Left forelimb (tissue), 1 donor: ENCODE measurements at places on chromosomes 4 and X.

GRCh38 chrX:78321809-78322208 lies 5.6 kb downstream of the CYSLTR1 start:
- no peak for DNase-seq

DNA sequence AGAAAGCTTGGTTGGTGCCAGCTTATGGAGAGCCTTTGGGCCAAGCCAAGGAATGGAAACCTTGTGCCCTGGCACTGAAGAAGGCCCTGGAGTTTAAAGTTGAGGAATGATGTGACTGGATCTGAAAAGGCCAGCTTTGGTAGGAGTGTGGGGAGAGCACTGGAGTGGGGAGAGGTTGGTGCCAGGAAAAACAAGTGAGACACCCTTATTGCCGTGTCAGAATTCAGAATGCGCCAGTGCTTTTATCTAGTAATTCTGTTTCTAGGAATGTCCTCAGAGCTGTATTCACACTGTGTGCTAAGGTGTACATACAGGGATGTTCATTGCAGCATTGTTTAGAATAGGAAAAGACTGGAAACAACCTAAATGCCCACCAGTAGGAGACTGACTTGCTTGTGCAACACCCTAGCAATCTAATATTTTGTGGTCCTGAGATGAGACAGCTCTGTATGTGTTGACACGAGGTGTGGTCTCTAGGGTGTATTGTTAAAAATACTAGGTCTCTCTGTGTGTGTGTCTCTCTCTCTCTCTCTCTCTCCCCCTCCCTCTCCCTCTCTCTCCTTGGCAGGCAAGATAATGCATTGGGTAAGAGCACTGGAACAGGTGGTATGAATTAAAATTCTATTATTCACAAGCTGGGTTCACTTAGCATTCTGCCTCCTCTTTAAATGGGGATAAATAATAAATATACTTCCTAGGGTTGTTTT lies 107.8 kb downstream of the GATB start:
- DNase-seq = no peak

- no peak for DNase-seq
Measured at GRCh38 chr4:53119680-53120079, 246.2 kb downstream of the SCFD2 start.

GRCh38 chrX:41085512-41085877 lies 250 bp downstream of the USP9X start:
- peak; percentile 70 for DNase-seq

DNA sequence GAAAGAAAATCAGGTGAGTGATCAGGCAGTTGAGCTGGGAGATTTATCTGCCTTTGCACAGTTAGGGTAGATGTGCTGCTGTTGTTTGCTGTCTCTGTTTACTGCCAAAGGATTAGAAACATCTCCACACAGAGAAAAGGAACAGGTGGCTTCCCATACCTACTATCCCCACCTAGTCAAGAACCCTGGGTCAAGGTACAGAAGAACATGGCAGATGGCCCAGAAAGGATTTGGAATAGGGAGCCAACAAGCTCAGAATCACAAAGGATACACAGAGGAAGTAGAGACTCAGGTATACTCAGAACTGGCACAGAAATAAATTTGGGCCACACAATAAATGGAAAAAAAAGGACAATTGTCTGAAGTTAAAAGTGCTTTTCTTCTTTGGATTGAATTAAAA lies 64.3 kb downstream of the TIGD2 start:
- DNase-seq = no peak

DNA sequence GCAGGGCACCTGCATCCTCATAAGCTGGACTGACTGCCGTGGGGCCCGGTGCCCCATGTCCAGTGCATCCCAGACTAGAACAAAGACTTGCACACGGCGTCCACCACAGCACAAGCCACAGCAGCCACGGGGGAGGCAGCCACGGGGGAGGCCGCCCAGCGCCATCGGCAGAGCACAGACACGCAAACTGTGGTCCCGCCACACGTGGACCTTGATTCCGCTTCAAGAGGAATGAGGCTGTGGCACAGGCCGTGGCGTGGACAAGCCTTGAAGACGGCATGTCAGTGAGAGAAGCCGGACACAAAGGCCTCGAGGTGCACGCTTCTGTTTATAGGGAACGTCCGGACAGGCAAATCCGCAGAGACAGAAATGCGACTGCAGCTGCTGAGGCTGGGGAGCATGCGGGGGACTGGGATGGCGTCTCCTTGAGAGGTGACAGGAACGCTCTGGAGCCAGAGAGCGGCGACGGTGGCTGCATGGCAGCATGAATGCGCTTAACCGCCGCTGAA lies 10.1 kb upstream of the CPLX1 start:
- DNase-seq = no peak

GRCh38 chr4:109576462-109576861 lies 16.4 kb downstream of the MCUB start:
- no peak for DNase-seq

GRCh38 chrX:131067216-131067615 lies 9.1 kb downstream of the ARHGAP36 start:
- DNase-seq = no peak

- DNase-seq = no peak
Measured at GRCh38 chr4:52408471-52408870, 250.6 kb downstream of the USP46 start.

DNA sequence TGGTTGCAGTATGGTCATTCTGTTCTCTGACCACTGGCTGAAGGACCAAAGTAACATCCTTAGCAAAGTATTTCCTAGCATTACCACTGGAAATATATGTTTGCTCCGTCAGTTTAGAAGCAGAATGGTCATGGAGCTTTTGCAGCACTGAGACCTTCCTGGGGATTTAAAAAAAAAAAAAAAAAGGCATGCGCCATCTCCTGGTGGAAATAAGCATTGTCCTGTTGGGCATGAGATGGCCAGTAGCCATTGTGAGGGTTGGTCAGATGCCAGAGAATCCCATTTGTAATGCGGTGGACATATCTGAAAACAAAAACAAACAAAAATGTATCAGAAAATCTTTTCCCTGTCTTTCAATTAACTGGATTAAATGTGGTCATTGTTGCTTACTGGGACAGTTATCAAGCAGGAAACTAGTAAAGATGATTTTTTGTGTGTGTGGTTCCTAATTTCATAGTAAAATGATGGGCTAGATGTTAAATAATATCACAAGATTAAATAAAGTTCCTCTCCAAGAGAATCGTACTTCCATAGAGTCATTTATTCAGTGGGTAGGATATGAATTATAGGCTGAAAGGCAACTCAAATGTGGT lies 139.6 kb downstream of the SOWAHB start:
- no peak for DNase-seq

- peak; percentile 69 for DNase-seq
Measured at GRCh38 chrX:40096395-40097091, 1.2 kb downstream of the BCOR start.

GRCh38 chr4:102828497-102828808 lies 1.1 kb upstream of the UBE2D3 start:
- DNase-seq = no peak

GRCh38 chrX:105347373-105347772 lies 126.9 kb upstream of the TEX13A start:
- DNase-seq = no peak

DNA sequence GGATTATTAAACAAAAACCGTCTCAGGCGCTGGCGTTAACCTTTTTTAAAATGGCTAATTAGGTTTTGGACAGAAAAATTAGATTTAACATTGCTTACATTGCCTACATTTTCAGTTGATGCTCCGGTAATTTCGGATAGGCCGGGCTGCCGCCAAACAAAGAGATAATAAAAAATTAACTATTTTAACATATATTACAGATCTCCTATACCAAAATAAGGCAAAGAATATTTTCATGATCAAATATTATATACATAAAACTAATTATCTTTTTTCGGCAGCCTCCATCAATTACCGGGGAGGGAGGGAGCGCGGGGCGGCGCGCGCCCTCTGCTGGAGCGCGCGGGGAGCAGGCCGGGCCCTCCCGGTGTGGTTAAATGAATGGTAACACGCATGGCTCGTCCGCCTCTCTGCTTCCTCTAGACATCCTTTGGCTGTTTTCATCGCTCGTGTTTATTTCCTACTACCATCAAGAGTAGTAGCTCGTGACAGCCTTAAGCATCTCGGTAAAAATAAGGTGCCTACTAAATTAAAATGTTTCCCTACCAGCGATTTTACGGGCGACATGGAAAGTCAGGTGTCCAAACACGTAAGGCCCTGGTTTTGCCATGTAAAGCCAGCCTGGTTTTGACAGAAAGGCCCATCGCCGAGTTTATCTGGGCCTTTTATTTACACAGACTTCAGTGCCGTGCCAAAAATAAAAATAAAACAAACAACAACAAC lies 52.4 kb upstream of the TMEM33 start:
- no peak for DNase-seq

- no peak for DNase-seq
Measured at GRCh38 chr4:64497491-64497890, 88.2 kb upstream of the TECRL start.

DNA sequence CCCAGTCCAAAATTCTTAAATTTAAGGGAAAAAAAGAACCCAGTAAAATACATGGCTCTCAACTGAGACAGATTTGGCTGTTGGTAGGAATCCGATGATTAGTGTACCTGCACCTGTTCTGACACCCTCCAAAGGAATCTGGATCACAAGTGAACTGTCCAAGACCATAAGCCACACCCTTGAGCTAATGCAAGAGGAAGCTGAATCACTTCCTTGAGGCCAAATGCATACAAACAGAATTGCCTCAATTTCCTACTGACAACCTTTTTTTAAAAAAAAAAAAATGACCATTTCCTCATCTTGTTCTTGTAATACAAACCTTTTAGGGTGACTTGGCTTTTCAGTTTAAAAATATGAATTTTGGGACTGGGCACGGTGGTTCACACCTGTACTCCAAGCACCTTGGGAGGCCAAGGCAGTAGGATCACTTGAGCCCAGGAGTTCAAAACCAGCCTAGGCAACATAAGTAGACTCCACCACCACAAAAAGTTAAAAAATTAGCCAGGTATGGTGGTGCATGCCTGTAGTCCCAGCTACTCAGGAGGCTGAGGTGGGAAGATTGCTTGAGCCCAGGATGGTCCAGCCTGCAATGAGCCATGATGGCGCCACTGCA lies 10.7 kb upstream of the FBXL5 start:
- DNase-seq = no peak

DNA sequence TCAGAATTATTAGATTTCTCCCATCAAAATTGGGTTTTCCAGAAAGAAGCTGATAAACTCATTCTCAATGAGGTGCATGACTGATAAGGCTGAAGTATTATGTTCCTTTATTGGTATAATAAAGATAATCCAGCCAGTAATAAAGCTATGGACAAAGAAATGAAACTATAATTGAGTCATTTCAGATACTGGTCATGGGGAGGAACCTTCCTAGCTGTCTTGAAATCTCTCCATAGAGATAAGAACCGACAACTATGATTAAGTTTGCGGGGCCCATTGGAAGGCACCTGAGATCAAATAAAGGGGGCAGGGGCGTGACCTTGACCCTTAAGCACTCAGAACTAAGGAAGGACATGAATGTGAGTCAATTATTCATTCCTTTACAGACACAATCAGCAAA lies 47.8 kb downstream of the RAI2 start:
- DNase-seq = no peak

GRCh38 chrX:9927698-9928482 lies 39.3 kb upstream of the CLDN34 start:
- no peak for DNase-seq

- no peak for DNase-seq
Measured at GRCh38 chr4:41322617-41323016, 65.9 kb downstream of the UCHL1 start.

DNA sequence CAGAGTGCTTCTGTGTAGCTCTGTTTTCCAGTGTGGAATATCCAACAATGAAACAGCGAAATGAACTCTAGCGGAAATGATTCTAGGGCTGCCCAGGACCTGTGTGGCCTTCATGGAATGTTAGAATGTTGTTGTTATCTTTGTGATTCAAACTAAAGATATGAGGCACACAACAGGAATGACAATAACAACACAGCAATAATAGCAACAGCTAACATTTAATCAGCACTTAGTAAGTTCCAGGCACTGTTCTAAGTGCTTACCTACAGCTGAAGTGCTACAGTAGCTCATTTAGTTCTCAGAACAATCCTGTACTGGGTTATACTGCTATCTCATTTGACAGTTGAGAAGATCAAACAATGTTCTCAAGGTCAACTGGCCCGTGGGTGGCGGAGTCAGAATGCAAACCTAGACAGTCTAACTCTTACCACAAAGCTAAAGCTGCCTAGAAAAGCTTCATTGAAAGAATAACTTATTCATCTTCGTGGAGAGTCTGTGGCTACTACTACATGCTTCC lies 63.7 kb downstream of the MAML3 start:
- no peak for DNase-seq

DNA sequence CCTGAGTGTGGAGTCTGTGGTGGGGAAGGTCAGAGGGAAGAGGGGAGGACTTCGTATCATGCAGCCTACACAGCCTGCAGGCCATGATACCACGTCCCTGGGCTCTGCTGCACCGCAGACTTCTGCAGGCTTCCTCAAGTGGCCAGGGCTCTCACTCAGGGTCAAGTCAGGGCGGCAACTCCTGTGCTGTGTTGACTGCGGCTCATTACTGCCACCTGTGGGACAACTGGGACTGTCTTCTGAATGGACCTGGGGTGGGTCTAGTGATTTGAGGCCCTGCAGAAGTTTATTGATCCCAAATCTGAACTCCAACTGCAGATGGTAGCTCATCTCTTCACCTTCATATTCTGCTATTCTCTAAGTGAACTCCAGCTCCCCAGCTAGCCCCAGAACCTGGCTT lies 167.1 kb downstream of the NSUN7 start:
- no peak for DNase-seq

DNA sequence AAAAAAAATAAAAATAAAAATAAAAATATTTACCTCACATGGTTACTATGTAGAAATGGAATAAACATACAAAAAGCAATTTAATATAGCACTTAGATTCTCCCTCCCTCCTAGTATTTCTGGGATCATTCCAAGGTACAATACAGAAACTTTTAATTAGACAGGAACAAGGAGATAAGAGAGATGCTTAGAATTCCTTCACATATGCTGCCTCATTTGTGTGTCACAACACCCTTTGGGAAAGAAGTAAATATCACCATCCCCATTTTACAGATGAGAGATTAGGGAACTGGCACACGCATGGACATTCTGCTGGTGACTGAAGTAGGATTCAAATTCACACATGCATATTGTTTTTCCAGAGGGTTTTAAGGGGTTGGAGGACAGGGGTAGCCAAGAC lies 164.2 kb downstream of the APBB2 start:
- no peak for DNase-seq

DNA sequence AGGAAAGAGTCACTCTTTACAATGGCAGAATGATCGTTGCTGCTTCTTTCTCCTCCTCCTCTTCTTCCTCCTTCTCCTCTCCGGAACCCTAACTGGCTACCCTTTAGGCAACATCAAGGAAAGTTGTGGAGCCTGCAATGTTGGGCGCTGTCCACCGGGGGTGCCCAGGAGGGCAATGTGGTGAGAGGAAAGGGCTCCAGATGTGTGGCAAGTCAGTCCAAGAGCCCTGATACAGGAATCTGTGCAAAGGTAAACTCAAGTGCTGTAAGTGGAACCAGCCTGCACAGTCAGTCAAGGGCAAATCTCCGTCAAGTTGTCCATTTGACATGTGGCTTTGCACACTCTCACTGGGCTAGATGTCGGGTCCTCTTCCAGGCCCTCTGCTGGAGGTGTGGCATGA lies 2.8 kb downstream of the RTL5 start:
- no peak for DNase-seq
